Cardiac fibroblast (primary cell): ENCODE measurements at places on chromosomes 7 and 10.

DNA sequence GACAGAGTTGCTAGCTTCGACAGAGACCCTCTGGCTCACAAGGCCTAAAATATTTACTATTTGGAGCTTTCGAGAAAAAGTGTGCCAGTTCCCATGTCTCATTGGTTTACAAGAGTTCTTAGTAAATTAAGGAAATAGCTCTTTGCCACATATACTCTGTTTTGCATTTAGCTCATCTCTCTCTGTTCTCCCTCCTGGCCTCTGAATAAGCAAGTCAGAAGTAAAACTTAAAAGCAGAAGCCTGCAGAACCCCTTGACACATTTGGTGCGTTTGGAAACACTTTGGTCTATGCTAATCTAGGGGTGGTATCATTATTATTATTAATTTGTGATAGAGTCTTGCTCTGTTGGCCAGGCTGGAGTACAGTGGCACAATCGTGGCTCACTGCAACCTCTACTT, 6.4 kb downstream of the CARD11 start:
- DNase-seq: no peak

GRCh38 chr10:34674176-34674575, 140.9 kb downstream of the PARD3 start:
- no peak for DNase-seq

DNA sequence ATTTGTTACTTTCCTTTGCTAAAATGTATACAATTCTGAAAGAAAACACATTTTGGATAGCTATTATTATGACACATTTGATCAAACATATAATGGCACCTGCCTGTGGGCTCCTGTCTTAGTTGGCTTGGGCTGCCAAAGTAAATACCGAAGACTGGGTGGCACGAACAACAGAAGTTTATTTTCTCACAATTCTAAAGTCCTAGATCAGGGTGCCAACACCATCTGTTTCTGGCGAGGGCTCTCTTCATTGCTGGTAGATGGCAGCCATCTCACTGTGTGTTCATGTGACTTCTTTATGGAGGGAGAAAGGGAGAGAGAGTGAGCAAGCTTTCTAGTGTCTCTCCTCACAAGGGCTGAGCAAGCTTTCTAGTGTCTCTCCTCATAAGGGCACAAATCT, 195.8 kb upstream of the FAM3C start:
- no peak for DNase-seq

DNA sequence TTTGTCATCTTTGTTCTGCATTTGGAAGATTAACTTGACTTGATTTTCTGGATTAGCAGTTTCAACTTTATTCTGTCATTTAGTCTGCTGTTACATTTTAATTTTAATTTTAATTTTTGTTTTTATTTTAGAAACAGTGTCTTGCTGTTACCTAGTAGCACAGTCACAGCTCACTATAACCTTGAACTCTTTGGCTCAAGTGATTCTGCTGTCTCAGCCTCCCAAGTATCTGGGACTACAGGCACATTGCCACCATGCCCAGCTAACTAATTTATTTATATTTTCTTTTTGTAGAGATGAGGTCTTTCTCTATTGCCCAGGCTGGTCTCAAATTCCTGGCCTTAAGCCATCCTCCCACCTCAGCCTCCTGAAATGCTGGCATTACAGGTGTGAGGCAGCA, 35.3 kb downstream of the PALS2 start:
- no peak for DNase-seq

DNA sequence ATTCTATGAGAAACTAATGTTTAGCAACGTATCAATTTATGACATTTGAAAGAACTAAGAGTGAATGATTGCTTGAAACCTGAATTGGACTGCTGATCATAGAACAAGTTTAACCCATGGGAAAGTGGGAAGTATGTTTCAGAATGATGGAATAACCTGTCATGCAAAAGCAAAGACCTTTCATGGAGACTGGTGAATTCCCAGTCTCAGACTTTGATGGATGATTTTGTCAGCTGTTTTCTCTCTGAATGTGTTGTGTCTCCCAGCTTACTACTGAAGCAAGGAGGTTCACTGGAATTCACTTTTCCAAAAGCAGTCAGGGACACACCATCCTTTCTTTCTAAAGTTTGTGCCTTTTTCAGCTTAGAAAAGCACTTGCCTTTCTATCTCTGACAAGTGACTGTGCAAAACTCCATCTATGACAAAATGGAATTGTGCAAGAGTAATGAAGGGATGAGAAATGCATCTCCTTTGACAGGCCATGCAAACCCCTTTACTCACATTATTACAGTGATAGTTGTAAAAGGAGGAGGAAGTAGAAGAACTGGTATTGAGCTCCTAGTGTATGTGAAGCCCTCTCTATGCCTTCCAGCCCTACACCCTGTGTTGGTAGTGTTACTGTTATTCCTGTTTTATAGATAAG, 176.1 kb downstream of the PRKG1 start:
- peak; percentile 22 for DNase-seq

DNA sequence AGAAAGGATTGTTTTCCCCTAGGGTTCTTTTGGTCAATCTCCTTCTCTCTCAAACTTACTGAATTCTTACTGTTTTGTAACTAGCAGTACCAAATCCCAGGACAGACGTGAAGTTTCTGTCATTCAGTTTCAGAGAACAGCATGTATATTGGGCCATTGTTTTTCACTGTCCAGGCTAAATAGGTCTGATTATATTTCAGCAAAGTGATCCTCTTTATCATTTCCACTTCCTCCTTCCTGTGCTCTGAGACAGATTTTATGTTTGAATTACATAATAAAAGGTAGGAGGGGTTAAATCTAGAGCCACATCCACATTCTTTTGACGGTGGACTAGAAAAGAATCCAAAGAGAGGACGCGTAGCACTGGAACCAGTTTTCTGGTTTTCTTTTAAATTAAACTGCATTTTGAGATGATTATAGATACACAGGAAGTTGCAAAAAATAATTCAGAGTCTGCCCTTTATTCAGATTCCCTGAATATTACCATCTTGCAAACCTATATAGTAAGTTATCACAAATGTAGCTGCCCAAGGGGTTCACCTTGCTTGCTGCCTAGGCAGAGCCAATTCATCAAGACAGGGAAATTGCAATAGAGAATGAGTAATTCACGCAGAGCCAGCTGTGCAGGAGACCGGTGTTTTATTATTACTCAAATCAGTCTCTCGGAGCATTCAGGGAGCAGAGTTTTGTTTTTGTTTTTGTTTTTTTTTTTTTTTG, 40.1 kb downstream of the AKR1E2 start:
- DNase-seq: peak; percentile 29

DNA sequence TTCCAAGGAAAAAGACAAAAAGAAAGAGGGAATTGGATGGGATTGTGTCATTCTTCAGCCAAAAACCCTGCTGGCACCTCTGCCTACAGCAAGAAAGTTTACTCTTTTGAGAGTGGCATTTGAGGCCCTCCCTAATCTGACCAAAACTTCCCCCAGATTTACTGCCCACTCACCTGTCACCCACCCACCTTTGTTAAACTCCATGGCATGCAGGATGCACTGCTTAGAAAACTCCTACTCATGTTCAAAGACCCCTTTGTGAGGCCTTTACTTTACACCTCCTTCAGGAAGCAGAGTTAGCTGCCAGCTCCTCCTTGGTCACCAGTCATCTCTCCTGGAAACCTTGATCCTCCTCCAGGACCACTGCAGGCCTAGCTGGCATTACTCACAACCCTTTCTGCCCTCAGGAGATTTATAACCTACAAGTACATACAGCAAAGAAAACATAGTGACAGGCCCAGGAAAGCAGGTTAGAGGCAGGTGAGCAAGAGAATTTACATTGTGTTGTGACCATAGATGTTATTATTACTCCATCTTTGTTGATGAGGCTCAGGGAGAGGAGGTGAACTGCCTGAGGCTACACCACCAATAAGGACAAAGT, 10.3 kb upstream of the PLAC9 start:
- DNase-seq: no peak

DNA sequence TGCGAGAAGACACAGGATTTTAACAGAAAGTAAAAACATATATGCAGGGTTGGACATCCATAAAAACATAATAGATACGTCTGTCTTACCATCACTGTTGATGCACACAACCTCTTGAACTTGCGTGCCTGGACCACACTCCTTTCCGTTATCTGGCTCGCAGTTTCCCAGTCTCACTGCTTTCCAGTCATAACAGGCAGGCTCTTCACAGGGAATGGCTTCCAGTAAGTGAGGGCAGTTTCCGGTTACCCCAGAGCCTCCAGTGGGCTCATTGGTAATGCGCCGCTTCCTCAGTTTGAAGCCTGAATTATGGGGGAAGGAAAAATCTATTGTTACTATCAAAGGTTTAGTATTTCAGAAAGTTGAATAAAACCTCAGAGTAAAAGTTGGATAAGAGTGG, 290.7 kb downstream of the THSD7A start:
- DNase-seq: no peak

DNA sequence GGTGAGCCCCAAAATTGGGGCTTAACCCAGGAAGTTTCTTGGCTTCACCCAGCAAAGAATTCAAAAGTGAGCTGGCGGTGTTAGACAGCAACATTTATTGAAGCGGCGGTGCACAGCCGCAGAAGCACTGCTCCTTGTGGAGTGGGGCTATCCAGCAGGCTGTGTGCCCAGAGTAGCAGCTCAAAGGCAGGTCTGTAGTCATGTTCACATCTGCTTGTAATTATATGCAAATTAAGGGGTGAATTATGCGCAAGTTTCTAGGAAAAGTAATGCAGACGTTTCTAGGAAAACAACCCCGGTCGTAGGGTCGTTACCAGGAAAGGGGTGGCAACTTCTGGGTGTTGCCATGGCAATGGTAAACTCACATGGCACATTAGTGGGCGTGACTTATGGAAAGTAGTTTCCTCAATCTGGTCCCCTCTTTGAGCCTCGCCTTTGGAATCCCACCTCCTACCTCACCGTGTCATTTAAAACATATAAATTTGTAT, 13.7 kb upstream of the KBTBD2 start:
- peak; percentile 57 for DNase-seq

DNA sequence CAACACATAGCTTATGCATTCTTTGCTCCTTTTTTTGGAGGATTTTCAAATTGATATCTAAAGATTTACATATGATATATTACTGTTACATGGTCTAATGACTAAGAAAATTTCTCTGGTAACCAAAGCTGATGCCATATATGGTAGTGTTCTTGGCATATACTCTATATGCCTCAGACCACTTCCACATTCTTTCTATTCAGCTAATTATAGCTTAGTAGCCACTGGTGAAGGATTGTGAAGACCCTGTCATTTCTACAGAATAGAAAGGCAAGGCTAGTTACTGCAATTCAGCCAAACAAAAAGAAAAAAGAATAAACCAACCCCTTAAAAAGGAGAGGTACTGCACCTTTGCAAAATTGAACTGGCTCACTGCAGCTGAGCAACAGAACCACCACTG, 3.7 kb downstream of the PURB start:
- peak; percentile 72 for DNase-seq

- no peak for DNase-seq
Observed at GRCh38 chr7:128395748-128396147, 14.0 kb downstream of the IMPDH1 start.

GRCh38 chr7:154592388-154592787, 410.5 kb downstream of the PAXIP1 start:
- DNase-seq: no peak

- peak; percentile 32 for DNase-seq
Observed at GRCh38 chr7:27661811-27662489, 733 bp downstream of the HIBADH start.

- no peak for DNase-seq
Observed at GRCh38 chr7:15851201-15851600, 164.7 kb upstream of the MEOX2 start.

GRCh38 chr7:12721286-12721830, 33.9 kb downstream of the ARL4A start:
- no peak for DNase-seq

- no peak for DNase-seq
Observed at GRCh38 chr7:20412032-20412431, 81.3 kb downstream of the ITGB8 start.

DNA sequence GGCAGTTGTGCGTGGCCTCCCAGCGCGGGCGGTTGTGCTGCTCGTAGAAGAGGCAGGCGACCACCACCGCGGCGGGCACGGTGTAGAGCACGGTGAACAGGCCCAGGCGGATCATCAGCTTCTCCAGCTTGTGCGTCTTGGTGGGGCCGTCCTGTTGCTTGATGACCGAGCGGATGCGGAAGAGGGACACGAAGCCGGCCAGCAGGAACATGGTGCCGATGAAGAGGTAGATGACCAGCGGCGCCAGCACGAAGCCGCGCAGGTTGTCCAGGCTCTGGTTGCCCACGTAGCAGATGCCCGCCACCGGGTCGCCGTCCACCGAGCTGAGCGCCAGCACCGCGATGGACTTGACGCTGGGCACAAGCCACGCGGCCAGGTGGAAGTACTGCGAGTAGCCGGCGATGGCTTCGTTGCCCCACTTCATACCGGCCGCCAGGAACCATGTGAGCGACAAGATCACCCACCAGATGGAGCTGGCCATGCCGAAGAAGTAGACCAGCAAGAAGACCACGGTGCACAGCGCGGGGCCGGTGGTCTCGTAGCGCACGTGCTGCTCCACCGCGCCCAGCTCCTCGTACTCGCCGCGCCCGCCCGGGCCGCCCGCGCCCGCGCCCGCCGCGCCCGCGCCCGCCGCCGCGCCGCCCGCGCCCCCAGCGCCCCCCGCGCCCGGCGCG, 2.2 kb downstream of the FZD8 start:
- peak; percentile 43 for DNase-seq

DNA sequence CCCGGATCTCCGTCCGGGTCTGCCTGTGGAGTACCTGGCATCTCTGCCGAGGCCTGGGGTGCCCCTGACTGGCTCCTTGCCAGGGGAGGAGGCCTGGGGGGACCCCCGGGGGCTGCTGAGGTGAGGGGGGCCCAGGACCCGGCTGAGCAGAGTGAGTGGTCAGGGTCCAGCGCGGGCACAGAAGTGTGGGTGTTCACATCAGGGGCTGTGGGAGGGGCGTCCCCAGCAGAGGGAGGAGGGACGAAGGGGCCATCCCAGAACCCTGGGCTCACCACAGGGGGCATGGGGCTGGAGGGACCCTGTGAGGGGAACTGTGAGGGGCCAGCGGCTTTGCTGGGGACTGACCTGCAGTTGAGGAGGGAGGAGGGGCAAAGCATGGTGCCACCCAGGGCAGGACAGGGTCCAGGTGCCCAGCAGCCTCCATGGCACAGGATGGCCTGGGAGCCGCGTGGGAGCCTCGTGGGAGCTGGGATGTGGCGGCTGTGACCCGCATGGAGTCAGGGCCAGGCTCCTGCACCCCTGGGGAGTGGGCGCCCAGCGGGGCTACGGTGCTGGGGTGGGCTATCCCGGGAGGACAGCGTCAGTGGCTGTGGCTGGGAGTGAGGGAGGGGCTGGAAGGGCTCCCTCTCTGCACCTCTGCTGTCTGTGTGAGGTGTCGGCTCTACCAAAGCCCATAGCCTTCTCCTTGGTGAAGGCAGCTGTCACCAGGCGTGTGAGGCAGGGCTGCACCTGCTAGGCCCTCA, 91.2 kb downstream of the DNAJB6 start:
- no peak for DNase-seq

- no peak for DNase-seq
Observed at GRCh38 chr10:25824050-25824449, 110.0 kb upstream of the MYO3A start.

- no peak for DNase-seq
Observed at GRCh38 chr7:55309040-55309991, 55.8 kb upstream of the LANCL2 start.

DNA sequence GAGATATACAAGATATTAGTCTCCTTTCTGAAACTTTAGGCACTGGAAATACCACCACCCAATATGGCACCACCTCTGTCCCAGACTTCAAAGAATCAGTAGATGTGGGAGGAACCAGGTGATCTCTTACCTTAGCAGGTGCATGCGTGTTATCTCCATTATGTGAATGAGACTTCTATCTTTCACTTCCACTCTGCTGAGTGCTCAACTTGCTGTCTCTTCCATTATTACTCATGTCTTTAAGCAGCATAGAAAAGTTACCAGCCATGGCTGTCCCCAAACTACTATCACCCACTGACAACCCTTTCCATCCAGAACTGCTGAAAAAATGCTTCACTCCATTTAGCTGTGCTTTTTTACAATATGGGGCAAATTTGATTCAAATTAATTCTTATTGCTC, 101.5 kb upstream of the PRSS1 start:
- no peak for DNase-seq
